ENCODE measurements at places on chromosomes 11 and 22.

GRCh38 chr11:111186308-111186915 lies 59.1 kb upstream of the POU2AF2 start:
- no peak for DNase-seq

GRCh38 chr11:129911298-129911697 lies 15.9 kb upstream of the NFRKB start:
- DNase-seq: no peak

GRCh38 chr11:7457211-7457610 lies 28.1 kb upstream of the OLFML1 start:
- no peak for DNase-seq

DNA sequence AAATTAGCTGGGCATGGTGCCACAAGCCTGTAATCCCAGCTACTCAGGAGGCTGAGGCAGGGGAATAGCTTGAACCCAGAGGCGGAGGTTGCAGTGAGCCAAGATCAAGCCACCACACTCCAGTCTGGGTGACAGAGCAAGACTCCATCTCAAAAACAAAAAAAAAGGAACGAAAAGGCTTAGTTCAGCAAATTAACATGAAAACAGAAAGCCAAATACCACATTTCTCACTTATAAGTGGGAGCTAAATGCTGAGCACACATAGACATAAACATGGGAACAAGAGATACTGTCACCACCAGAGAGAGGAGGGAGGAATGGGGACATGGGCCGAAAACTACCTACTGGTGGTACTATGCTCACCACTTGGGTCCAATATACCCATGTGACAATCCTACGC lies 38.6 kb downstream of the SCGB1A1 start:
- DNase-seq: no peak

GRCh38 chr11:1450949-1451710 lies 35.4 kb downstream of the MOB2 start:
- DNase-seq: no peak

- no peak for DNase-seq
Observed at GRCh38 chr11:26806219-26806618, 84.4 kb upstream of the SLC5A12 start.

GRCh38 chr11:108628326-108628725 lies 34.8 kb upstream of the EXPH5 start:
- no peak for DNase-seq

- DNase-seq: peak; percentile 92
Observed at GRCh38 chr11:112174789-112175598, at the start of gene BCO2. BCO2 (plus strand) TSS chr11:112175512; CDS start chr11:112175602, 90 bp downstream.

Measured in right hindlimb (tissue), 1 donor.